ENCODE measurements at places on chromosomes 16 and 17.

GRCh38 chr17:69207151-69207550 lies 21.5 kb downstream of the ABCA10 start:
- DNase-seq = no peak

DNA sequence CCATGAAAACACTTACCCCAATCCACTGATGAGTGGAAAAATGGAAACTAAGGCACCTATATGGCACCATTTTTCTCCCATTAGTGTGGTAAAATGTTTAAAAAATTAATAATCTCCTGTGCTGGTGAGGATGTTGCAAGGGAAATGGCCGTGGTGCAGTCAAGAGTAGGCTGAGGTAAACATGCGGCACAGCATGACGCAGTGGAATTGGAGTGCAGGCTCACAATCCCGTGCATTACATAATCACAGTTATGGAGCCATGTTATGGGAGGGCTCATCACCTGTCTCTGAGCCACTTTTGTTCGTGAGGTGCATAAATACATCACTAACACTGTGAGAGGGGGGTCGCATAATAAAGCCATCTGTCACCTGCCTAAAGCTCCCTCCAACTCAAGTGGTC lies 164.4 kb upstream of the XYLT1 start:
- no peak for DNase-seq

- no peak for DNase-seq
Measured at GRCh38 chr17:72724267-72724666, 368.2 kb downstream of the SLC39A11 start.

- DNase-seq = peak; percentile 47
Measured at GRCh38 chr17:71764505-71764904, 356.3 kb upstream of the SOX9 start.

GRCh38 chr17:28391401-28391800 lies 14.6 kb downstream of the SLC46A1 start:
- DNase-seq = no peak

DNA sequence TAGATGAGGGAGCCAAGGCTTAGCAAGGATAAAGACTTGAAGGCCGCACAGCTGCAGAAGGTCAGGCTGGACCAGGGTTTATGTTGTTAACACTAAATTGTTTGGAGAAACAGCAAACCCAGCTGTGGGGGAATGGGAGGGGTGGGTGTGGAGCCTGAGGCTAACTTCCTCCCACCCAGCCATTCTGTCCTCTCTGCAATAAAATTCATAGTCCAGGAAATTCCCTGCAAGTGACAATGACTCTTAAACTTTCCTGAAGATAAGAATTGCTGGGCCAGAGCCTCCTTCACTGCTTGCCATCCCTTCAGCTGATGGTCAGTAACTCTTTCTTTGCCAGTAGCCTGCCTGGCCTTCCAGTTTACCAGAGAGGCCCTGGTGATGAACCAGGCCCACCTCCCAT lies 19.4 kb upstream of the ATP5MC1 start:
- DNase-seq = no peak

DNA sequence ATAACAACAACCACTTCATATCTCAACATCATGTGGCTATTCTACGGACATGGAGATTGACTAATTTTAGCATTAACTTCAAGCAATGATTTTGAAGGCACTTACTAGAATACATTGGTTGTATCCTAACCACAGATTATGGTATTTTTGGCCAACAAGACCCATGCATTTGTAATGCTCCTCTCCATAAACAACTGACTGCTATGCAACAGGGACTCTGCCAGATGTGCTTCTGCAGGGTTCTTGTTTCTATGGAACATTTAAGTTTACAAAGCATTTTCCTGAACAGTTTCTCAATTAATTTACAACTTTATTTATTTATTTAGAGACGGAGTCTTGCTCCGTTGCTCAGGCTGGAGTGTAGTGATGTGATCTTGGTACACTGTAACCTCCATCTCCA lies 178.0 kb downstream of the PARN start:
- DNase-seq = no peak

- DNase-seq = no peak
Measured at GRCh38 chr17:42989726-42990652, 8.2 kb upstream of the RPL27 start.

GRCh38 chr17:43019418-43019817 lies 2.8 kb downstream of the VAT1 start:
- no peak for DNase-seq

DNA sequence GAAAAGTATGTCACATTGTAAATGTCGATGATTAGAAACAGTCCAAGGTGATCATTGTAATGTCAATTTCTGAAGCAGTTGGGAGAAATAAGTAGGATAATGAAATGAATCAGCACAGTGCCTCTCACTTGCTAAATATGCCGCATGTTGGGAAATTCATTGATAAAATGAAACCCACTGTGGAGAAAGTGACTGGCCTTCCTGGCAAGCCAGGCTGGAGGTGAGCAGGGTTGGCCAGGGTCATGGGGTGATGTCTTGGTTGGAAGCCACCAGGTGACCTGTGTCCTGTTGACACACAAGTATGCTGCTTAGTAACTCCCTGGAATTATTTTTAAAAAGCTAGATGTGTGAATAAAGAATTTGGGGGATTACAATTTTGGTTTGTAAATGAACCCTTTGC lies 14.9 kb upstream of the WNT9B start:
- DNase-seq = no peak

DNA sequence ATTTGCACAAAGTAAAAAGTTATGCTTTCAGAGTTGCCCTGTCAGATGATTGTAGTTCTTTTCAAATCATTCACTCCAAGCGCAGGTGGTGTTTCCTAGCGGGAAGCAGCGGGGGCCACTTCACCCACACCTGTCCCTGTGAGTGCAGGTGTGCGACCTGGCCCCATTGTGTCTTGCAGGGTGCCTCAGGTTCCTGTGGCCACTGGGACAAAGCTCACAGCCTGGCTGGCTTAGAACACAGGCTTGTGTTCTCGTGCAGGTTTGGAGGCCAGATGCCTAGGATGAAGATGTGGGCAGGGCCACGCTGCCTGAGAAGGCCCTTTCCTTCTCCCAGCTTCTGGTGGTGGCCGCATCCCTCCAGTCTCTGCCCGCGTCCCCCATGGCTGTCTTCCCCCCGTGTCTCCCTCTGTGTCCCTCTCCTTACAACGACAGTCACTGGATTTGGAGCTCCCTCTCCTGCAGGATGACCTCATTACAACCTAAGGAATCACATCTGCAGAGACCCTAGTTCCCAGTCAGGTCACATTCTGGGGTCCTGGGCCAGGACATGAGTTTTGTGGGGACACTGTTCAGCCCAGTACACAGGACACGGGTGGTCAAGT lies 90.5 kb downstream of the NPIPB11 start:
- DNase-seq = no peak

DNA sequence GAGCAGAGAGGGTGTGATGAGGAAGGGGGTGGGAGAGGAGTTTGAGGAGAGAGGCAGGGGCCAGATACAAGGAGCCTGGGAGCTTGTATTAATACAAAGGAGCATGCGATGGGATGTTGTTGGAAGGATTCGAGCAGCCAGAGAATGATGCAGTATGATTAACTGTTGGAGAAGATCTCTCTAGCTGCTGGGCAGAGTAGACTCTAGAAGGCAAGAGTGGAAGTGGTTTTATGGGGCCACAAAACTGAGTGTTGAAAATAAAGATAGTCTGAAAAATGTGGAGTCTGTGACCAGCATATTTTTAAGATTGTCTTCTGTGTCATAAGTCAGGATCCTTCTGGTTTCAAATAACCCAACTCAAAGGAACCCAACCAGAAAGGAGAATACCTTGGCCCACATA lies 98.3 kb downstream of the MSI2 start:
- no peak for DNase-seq

DNA sequence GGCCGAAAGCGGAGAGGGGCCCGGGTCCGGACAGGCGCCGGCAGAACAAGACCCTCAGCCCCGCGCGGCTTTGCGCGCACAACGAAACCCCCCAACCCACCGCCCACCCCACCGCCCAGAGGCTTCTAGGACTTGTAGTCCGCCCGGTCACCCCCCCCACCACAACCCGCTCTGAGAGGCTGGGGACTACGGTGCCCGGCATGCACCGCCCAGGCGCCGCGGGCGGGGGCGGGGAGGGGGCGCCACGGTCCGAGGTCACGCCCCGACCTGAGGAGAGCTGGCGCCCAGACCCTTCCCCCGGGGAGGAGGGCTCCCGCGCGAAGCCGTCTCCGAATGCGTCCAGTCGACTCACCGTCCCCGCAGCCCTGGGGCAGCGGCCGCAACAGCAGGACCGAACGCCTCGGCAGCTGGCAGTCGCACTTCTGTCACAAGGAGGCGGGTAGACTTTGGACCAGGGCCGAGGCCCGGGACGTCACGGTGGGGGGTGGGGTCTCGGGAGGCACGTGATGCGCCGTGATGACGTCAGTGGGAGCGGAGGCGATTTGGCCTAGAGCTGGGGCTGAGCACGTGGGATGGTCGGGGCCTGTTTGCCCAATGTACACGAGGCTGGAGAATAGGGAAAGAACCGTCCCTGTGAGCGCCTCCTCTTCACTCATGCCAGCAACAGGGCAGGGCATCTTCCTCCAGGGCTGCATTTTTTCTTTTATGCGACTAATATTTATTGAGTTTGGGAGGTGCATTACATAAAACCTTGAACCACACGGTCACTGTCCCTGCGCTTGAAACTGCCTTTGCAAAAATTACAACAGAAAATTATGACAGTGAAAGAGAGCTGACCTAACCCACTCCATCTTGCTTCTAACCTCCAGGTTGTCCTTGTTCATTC lies at the start of gene CDIP1:
CDIP1 (minus strand) TSS at position 424 of the 886 bp plus-strand sequence. CDS start 24,643 bp downstream, outside the sequence.
- DNase-seq = peak; percentile 97

GRCh38 chr17:9380361-9380760 lies 195.3 kb downstream of the STX8 start:
- no peak for DNase-seq

DNA sequence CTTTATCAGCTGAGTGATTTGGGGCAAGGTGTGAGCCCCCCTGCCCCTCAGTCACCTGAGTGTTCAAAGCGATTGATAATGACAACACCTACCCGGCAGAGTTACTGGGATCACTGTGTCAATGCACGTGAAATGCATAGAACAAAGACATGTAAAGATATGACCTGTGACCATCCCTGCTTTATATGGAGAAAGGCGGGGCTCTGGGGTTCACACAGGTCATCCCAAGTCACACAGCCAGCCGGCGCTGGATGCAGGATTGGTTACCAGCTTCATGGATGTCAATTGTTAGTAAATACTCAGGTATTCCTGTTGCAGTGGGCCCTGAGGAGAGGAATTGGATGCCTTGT lies 64.4 kb downstream of the CRISPLD2 start:
- no peak for DNase-seq

DNA sequence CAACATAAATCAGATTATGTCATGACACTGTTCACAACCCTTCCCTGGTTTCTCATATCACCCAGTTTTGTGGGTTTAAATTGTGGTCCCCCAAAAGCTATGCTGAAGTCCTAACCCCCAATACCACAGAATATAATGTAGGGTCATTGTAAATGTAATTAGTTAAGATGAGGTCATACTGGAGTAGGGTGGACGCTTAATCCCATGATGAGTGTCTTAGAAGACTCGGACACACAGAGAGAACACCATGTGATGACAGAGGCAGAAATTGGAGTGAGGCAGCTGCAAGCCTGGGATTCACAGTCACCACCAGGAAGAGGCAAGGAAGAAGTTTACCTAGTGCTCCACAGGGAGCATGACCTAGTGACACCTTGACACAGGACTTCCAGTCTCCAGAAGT lies 197.8 kb downstream of the SALL1 start:
- no peak for DNase-seq

GRCh38 chr16:52473096-52473495 lies 73.8 kb downstream of the TOX3 start:
- DNase-seq = no peak

DNA sequence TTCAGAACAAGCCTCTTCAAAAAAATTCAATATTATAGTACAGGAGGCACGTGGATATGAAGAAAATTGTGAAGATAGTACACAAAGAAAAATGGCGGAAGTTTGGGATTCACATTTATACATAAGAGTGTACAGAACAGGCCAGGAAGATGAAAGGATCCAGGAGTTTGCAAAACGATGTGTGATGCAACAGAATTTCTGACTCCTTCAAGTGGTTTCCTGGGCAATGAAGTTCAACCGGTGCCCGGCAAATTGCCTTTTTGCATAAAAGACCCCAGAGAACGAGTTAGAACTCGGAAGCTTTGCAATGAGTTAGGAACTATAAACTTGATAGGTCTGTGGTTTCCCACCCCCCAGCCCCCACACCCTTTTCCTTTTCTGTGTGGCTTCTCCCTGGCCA lies 189.1 kb downstream of the SALL1 start:
- DNase-seq = no peak

DNA sequence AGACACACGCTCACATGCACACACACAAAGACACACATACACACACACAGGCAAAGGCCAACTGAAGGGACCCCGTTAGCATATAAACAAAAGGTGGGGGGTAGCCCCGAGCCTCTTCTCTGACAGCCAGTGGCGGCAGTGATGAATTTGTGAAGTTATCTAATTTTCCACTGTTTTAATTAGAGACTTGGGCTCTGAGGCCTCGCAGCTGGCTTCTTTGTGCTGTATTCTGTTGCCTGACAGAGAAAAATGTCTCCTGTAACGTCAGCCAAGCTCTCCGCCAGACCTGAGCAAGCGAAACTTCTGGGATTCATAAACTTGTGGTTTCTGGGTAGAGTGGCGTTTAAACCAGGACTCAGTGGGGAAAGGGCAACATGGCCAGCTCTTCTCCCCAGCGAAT lies 113.9 kb upstream of the FOXF1 start:
- no peak for DNase-seq

DNA sequence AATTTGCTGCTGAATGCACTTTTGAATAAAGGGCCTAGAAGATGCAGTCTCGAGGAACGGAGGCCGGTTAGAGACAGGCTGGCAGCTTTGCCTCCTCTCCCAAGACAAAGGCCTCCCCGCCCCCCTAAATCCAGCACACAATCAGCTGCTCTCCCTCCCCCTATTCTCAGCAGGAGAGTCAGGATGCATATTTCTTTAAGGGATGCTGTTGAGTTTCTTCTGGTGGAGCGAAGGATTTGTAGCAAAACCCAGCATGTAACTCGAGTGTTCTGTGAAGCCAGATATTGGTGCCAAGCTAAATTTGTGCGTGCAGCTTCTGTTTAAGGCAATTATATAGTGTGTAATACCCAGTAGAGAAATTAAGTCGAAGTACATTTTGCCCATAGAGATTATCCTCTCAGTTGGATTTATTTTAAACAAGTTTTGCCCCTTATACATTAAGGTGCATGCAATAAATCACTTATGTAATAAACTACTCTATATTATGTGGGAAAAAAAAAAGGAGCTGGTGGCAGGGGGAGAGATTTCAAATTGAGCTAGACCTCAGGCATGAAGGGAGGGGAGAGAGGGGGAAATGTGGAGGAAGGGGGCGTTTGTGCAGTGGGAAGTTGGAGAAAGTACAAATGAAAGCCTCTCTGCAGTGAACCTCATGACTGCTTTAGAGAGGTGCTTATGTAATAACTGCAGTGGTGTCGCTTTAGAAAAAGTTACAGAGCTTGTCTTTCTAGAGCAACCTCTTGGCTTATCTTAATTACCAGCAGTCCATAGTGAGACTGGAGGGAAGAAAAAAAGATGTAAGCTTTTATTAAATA lies 599.2 kb downstream of the MAF start:
- DNase-seq = no peak
